Left lobe of liver (tissue), 2 donors: ENCODE measurements at places on chromosomes 1 and 21.

DNA sequence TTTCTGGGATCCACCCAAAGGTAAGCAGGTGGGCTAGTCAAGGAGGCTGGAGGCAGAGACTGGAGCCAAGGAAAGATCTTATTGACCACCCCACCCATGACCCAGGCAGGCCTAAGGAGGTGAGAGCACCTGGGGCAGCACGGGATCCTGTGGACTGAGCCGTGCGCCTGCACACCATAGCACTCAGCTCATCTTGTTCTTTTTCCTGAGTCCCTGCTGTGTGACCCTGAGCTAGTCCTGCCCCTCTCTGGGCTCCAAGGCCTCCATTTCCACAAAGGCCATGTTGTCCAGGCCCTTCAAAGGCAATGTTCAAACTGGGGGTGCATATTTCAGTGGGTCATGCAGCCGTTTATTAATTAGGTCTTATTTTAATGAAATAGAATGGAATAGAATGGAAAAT is 7.2 kb downstream of the FAM131C start:
- no peak for DNase-seq

- DNase-seq: no peak
These were observed 122.2 kb upstream of the BARHL2 start for GRCh38 chr1:90839323-90839722.

DNA sequence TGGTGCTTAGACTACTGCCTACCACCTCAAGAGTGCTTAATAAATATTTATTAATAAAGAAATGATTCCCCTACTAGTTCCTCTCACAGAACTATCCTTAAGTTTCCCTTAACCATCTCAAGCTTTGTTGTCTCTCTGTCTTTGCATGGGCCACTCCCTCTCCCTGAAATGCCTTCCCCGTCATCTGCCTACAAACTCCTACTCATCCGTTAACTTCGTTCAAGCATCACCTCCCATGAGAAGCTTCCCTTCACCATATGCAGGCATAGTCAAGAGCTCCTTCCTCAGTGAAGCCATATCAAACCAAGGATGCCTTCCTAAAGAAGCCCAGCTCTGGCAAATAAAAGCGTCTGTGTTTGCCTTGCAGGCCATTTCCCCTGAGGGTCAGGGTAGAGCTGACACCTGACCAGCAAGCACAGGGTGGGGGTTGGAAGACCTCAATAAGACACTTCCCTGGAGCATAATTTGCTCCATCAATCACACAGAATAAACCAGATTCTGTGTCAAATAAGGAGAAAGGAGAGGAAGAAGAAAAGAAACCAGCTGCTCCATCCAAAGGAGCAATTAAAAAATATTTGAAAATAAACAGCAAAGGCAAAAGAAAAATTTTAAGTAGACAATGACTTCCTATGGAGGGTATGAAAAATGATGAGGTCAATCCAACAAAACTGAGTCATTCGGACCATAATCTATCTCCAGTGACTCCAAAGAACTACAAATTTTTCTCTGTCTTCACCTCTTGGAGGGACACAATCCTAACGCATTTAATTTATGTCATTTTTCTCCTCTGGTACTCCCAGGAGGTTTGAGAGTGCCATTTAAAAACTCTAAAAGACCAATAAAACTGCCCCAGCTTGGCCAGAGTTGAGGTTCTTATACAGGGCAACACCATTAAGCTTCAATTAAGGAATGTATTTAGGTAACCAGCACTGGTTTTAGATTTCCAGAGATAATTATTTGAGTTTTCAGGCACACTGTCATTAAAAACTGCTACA is 303.6 kb downstream of the KCNH1 start:
- no peak for DNase-seq

DNA sequence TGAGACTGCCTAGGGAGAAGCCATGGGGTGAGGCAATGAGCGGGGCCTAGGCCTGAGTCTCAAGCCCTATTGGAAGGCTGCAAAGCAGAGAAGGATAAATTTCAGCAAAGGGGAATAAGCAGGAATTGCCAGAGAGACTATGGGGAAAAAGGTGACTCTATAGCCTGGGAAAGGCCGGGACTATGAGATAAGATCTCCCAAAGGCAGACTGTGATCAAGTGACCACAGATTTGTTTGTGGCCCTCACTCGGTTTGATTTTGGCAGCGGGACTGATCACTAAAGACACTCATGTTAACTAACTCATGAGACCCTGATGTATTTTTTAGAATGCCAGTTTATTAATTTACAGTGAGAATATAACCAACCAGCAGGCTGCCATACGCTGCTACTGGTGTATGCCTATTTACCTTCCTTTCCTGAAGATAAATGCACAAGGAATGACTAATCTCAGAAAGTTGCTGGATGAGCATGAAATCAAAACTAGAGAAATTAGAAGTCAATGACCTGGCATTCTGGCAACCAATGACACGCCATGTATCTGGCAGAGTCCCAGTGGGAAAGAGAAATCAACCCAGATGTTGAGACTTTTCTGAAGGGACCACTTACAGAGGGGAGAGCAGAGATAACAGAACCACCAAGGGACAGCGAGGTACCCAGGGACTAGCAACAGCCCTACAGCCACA is 4.3 kb downstream of the HSF2BP start:
- no peak for DNase-seq

- DNase-seq: no peak
These were observed 13.0 kb downstream of the TFF3 start for GRCh38 chr21:42302076-42302650.

- DNase-seq: no peak
These were observed 719.1 kb upstream of the B3GALT2 start for GRCh38 chr1:193905288-193906085.

DNA sequence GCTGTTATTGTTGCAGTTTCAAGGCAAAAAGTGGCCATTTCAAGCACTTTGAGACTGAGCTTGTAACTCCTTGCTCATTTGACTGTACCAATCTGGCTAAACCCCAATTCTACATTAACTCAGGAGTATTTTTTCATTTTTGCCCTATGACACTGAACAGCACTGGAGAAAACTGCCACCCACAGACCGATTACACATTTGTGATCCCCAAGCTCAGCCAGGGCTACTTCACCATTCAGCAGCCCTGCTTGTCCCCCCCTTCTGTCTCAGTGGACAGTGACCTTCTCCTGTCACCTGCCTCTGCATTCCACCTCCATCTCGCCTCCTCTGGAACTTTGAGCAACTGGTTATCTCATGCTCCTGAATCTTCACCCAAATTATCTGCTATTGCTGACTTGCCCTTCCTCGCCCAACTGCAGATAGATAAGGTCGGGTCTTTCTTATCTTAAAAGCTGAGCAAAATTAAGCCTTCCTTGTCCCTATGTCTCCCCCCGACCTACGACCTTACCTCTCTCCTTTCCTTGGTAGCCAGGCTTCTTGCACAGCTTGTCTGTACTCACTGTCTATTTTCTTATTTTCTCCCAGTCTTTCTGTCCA is 25.3 kb downstream of the SPATA46 start:
- DNase-seq: no peak

DNA sequence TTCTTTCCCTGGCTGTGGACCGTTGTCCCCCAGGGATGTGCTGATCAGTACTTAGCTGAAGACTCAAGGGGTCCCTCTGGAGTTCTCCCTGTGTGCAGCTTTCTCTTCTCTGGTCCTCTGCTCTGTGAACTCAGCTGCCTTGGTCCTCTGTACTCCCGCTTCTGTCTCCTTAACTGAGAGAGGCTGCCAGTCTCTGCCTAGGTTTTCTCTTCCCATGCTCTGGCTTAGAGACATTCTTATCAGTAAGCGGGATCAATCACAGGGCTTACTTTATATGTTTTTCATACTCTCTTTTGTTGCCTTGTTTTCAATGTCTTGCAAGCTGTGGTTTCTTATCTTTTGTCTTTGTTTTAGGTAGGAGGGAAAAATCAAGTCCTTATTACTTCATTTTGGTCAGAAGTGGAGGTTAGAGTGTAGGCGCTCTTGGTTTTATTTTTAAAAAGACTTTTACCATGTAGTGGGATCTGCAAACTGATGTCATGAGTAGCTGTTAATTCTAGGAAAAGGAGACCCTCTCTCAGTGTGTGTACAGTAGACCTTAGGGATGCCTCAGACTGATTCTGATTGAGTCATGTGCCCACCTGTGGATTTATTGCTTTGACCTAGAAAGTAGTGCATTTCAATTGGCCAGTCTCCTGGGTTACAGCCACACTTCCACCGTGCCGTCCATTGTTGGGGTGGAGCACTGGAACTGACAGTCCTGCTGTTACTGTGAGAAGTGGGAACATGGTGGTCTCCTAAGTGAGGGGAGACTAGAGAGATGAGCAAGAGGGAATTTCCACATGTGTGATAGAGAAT is 46.6 kb downstream of the TTC3 start:
- DNase-seq: no peak

DNA sequence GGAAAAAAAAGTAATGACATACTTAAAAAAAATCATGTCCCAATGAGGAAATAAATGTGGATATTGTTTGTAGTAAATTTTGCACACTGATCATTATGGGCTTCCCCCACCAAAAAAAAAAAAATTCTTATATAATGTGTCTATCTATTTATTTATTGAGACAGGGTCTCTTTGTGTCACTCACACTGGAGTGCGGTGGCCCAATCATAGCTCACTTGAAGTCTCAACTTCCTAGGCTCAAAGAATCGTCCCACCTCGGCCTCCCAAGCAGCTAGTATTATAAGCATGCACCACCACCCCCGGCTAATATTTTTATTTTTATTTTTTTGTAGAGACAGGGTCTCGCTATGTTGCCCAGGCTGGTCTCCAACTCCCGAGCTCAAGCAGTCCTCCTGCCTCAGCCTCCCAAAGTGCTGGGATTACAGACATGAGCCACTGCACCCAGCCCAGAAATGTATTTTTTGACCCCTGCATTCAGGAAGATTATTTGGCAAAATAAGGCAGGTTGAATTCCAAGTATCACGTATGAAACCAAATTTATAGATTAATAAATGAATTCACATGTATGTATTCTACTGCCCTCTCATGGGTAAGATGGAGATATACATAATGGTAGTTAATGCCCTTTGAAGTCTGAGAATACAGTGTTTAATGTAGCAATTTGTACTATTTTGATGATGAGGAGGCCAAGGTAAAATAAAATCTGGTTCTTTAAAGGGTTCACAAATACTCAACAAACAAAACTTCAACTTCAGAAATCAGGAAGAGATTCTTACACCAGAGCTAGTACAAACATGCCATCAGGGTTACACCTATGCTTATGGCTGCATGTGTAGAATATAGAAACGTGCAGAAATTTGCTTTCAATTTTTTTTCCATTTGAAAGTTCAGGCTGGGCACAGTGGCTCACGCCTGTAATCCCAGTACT is 1.4 kb upstream of the DENND2C start:
- DNase-seq: no peak

GRCh38 chr1:212463565-212464285 is 31.0 kb downstream of the NENF start:
- no peak for DNase-seq

GRCh38 chr1:1761504-1762376 is 16.5 kb downstream of the NADK start:
- no peak for DNase-seq

DNA sequence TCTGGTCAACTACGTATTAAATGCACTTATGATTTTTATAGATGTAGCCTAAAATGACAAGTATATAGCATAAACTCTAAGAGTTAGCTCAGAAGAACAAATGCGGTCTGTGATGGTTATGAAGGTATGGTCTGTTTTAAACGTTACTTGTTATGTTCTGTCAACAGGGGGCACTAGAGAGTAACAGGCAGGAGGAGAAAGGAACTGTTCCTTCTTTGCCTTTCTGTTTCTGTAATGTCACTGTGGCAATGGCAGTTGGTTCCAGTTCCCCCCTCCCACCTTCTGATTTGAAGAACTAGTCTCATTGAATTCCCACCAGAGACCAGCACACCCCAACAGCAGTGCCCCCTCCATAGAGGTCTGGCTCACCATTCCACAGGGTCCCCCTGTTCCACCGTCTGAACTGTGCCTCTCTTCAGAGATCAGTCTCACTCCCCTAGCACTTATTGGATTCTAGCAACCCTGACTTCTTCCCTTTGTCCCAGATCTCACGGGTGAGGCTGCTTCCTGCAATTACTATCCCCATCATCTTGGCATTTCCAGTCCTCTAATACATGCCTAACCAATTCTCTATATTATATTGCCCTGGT is 14.0 kb downstream of the KRTAP24-1 start:
- no peak for DNase-seq

GRCh38 chr1:220271706-220272046 is 577 bp downstream of the RAB3GAP2 start:
- DNase-seq: no peak
